ENCODE measurements at places on chromosomes 2 and 18. TPM values are rescaled to one million over a fixed set of nuclear protein-coding genes. Genes with fewer than 3 reads are reported as not detected.

The FOXI3 gene
- not detected for total RNA-seq

The CMPK2 gene
- total RNA-seq = 0.65 TPM

The DNAH7 gene
- total RNA-seq = not detected

DNA sequence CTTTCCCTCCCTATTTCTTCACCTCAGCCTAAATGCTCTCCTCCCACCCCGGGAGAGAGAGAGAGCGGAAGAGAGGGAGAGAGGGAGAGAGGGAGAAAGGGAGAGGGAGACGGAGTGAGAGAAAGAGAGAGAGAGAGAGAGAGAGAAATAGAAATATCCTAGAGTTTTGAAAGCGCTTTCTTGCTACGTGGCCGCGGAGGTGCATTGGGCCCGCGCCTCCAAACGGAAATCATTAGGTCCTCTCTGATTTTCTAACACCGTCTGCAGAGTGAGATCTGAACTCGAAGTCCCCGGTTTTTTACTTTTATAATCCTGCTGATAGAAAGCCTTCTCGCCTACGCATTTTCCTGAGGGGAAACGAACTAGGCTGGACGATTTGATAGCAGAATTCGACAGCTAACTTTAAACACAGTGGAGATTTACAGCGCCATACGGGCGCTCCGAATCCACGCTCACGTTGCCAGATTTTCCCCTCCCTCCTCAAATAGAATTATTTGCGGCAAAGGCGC, 903 bp upstream of the EVX2 start:
- DNase-seq = no peak

- no peak for DNase-seq
Measured at GRCh38 chr2:216857131-216857550, 2.7 kb downstream of the TNP1 start.

GRCh38 chr2:102755284-102755683, 6.5 kb upstream of the TMEM182 start:
- DNase-seq = peak; percentile 5

GRCh38 chr2:200405599-200406298, 99.3 kb downstream of the SPATS2L start:
- DNase-seq = peak; percentile 95
